HuH-7 (cell line): ENCODE measurements at places on chromosomes 3 and 15.

GRCh38 chr3:23258110-23258509, 55.0 kb downstream of the UBE2E2 start:
- no peak for DNase-seq

GRCh38 chr3:35746492-35746891, 107.2 kb downstream of the ARPP21 start:
- DNase-seq, result no peak

GRCh38 chr3:135157045-135157740, 362.1 kb downstream of the EPHB1 start:
- DNase-seq, result no peak

DNA sequence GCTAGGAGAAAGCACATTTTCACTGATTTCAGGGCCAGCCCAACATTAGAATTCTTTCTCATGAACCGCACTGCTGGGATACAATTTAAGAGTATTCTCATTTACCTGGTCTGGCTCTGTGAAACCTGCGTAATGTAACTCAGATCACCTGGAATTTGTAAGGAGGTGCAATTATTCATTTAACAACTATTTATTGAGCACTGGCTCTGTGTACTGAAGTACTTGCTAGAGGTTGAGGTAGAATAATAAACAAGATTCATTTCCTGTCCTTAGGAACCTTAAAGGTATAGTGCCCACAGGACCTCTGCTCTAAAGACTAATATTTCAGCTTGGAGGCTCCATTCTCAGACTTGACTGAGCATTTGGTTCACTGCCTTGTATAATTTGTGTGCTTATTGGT, 242.2 kb upstream of the ZPLD1 start:
- no peak for DNase-seq

DNA sequence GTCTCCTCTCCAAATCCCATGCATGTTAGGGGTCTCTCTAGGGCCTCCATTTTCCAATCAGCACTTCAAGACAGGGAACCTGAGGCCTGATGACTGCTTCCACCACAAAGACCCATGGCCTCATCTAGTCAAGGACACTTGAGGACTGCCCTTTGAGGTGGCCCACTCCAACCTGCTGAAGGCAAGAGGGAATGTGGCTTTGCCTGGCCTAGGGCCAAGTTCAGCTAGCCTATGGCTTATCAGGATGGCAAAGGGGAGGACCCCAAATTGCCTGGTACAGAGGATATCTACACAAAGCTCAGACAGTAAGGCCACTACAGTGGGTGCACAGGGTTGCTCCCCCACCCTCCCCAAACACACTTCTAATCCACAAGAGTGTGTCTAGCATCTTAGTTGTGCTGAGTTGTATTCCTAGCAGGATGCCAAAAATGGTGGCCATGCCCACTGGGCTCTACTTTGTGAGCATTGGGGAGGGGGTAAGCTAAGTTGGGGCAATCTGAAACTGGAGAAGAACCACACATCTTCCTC, 10.0 kb upstream of the GRAMD2A start:
- DNase-seq, result no peak

- no peak for DNase-seq
Observed at GRCh38 chr3:109188741-109189140, 52.2 kb downstream of the C3orf85 start.

DNA sequence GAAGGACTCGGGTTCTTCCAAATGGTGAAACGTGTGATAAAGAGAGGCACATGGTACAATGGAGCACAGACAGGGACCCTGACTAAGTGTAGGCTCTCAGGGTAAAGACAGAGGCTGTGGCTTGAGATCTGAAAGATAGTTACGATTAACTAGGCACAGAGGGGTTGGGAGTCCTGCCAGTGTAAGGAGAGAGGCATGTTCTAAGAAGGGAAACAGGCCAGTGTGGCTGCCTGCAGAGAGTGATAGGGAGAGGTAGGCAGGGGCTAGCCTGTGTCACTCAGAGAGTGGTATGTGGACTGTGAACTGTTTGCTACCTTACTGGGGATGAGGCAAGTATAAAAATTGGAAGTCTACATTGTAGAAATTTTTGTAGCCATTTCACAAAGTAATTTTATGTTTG, 109.5 kb downstream of the PEX5L start:
- no peak for DNase-seq

GRCh38 chr15:71716990-71717389, 93.4 kb upstream of the NR2E3 start:
- no peak for DNase-seq

DNA sequence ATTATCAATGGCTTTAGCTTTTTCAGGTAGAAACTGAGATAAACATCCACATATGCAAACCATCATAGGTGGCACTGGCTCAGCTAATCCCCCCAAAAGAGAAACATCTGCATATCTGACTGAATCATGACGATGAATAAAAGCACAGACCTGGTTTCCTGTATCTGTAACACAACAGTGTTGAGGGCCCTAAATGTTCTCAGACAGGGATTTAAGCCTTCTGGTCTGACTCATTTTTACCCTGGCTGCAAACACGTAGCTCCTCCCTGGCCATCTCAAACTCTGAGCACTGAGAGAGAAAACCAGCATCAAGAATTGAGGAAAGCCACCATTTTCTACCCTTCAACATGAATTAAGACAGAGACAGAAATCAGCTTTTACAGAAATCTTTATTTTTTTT, 35.2 kb downstream of the GLB1 start:
- no peak for DNase-seq

GRCh38 chr3:176948151-176948550, 249.1 kb downstream of the TBL1XR1 start:
- DNase-seq, result no peak

- DNase-seq, result no peak
Observed at GRCh38 chr3:78426454-78426853, 1341.3 kb downstream of the ROBO1 start.

DNA sequence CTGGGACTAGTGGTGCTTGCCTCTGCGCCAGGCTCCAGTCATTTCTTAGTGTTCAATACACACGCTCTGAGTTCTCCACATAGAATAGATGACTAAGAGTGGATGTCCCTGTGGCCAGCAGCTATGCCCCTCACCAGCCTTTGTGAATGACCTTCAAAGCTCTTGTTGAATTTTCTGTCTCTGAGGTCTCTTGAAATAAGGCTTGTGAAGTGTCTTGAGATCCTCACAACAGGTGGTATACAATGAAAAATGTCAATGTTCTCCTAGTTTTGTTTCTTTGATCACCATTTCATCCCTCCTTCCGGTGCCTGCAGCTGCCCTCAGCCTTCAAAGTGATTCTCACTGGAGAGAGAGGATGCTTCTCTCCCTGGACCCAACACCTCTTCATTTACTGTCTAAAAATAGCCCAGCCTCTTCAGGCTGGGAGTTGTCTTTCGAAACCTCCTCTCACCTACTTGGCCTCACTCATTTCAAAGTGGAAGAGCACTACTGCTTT, 5.4 kb downstream of the MAPKBP1 start:
- no peak for DNase-seq

DNA sequence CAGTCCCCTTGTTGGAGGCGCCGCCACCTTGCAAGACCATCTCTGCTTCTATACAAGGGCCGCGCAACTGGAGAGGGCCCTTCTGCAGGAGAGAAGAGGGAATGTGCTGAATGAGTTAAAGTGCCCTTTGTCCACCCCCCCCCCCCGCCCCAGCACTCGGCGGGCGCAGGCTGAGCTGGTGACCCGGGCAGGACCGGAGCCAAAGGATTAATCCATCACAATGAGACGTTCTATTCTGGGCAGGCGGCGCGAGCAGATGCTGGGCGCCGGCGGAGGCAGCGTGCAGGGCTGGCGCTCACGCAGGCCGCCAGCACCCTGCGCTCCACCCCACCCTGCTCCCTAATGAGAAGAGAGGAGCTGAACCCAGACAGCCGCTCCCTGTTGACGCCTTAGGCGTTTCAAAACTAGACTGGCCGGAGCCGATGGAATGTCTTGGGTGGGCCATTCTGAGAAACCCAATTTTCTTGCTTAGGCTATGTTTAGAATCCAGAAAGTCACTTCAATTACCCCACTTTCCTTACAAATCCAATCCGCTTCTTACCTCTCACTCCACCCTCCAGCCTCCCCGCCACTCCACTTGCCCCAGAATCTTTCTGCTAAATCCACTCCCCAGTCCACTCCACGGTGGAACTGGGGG, 32.9 kb downstream of the GJD2 start:
- DNase-seq, result no peak

- DNase-seq, result no peak
Observed at GRCh38 chr3:188365184-188365583, 211.2 kb downstream of the LPP start.

- no peak for DNase-seq
Observed at GRCh38 chr3:183298701-183299153, 45.7 kb downstream of the B3GNT5 start.

DNA sequence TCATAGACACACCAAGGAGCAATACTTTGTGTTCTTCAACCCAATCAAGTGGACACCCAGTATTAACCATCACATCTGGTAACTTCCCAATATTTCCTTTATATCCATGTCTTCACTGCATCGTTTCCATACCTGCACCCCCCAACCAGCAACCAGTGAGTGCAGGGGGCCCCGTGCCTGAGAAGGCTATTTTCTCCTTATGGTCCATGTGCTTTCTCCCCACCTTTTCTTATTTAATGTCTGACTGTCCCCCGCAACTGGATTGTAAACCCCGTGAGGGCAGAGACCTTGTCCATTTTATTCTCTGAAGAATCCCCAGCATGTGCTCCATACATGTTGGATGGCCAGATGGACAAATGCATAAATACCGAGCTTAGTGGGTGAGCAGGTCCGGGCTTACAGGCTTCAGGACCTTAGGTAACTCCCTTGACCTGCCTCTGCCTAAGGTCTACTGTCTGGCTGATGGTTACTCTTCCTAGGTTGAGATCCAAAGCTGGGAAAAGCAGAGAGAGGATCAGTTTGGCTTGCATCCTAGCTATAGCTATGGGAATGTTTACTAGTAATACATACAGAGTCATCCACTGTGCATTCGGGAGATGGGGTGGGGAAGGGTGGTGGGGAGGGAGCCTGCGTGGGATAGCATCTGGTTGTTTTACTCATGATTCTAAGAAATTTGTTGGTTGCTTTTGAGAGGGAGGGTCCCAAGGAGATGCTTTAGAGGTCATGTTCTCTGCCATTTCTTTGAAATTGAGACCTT, 41.5 kb downstream of the PXYLP1 start:
- DNase-seq, result no peak

GRCh38 chr3:50122661-50123391, 32.3 kb upstream of the SEMA3F start:
- no peak for DNase-seq

GRCh38 chr15:90266061-90266431, 574 bp downstream of the NGRN start:
- peak; percentile 50 for DNase-seq

GRCh38 chr3:168862466-168862865, 766.7 kb upstream of the GOLIM4 start:
- no peak for DNase-seq

GRCh38 chr15:57148262-57148661, 228.0 kb upstream of the CGNL1 start:
- DNase-seq, result no peak

GRCh38 chr15:25250906-25251622, 187.8 kb downstream of the UBE3A start:
- DNase-seq, result no peak

DNA sequence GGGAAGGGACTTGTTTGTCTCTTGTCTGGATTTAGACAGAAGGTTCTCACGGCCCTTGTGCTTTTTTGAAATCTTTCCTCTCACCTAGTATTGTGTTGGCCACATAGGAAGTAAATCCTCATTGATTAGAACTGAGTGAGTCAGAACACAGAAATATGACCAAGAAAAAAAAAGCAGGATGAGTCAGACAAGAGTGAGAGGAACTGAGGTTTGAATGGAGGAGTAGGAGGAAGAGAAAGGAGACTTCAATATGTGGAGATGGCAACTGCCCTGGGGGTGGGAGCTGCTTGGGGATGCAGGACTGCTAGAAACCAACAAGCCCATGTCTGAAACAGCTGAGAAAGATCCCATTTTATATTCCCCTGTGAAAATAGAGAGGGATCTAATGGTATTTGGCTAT, 194.1 kb upstream of the ZBTB20 start:
- no peak for DNase-seq

DNA sequence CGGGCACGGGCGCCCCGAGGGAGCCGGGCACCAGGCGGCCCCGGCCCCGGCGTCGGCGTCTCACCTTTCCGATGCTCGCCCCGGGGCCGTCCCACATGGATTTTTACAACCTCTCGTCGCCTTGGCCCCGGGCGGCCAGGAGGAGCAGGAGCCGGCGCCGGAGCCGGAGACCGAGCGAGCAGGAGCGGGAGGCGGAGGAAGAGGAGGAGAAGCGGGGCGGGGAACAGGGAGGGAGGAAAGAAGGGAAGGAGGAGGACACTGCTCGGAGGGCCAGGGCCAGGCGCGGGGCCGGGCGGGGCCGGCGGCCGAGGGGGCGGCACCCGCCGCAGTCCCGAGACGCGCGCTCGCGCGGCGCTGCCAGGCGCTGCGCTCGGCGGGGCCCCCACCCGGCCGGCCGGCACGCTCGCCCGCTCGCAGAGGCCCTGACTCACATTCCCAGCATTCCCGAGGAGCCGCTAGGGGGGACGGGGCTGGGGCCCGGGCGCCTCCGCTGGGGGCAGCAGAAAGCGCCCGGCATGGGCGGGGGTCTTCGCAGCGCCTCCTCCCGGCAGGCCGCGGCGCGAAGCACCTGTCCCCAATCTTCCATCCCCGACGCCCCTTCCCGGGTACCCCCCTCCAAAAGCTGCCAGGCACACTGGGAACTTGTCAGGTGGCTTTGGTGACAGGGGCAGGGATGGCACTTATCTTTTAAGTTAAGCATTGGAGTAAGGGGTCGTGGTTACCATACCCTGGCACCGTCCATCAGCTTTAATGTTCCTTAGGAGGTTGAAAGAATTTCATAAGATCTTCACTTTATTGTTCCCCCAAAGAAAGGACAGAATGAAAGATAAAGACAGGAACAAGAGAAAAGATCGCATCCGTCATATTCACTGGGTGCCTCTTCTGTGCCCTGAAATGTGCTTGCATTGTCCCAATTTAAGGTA, at the start of gene ERC2:
TSS of gene ERC2 (minus strand) at position 284 of the 923 bp plus-strand sequence.
- DNase-seq, result peak; percentile 47

GRCh38 chr15:95911570-95912279, 418.8 kb upstream of the NR2F2 start:
- peak; percentile 17 for DNase-seq

GRCh38 chr3:187935623-187936156, 190.4 kb upstream of the BCL6 start:
- DNase-seq, result no peak

DNA sequence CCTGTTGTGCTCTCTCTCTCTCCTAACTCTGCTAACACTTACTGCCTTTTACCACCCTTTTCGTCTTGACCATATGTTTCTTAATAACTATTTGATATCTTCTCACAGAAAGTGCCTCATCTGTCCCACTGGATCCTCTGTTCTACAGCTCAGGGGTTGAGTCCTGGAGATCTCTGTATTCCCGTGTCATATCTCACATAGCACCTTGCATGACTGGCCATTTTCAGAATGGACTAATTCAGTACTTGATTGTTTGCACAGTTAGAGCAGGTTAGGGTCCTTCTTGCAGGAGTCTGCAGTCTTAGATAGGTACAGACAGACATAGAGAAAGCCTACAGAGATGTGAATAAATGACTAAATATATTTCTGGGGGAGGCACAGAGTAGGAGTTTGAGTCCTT, 20.9 kb downstream of the HACD3 start:
- no peak for DNase-seq

DNA sequence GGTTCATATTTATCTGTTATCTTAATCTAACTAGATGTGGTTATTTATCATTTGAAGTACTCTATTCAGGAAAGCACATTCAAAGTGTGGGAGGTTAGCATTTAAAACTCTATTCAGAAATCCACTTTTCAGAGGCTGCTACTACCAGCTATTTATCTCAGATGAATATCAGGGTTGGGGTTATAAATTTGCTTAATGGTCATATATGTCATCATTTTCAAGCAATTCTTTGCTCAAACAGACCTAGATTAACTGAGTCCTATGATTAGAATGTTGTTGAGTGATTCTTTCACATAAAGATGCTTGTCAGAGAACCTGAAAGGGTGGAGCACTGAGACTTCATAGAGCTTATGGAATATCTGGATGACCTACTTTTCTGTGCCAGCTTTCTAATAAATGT, 436.9 kb upstream of the TGFBR2 start:
- no peak for DNase-seq
